ENCODE measurements at places on chromosomes 5 and 9.
A peak's percentile ranks its signal among the peaks of the same experiment; 100 is the strongest.

GRCh38 chr5:149679876-149680809 is 50.0 kb upstream of the PPARGC1B start:
- no peak for DNase-seq

DNA sequence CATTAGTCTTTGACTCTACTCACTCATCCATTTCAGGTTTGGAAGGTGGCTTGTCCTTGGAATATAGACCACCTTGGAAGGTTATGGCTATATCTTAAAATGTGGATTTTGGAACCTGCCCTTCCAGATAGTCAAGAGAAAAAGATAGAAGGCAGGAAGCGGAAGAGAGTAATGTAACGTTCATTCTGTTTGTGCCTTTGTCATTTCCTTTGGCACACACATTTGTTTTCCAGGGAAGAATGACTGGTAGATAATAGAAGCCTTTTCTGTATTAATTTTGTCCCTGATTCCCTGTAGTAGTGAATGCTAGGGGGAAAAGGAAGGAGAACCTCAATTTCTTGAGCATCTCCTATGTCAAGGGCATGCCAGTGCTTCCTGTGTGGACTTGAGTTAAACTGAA is 54.7 kb downstream of the PPIC start:
- DNase-seq: no peak

DNA sequence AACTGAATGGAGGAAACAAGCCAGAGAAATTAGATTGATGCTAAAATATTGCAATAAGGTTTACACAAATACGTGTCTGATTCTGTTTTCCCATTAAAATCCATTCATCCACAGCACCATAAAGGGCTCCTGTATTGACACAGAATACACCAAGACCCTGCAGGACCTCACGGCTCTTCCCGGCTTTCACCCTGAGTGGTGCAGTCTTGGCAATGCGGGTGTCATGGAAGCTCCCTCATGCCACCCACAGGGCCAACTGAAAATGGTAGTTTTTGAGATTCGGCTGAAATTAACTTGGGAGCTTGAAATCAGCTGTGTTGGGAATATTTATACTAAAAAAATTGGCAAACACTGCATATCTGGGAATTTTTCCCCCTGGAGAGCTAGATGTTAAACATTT is 17.3 kb upstream of the EXOC3 start:
- peak; percentile 45 for DNase-seq

DNA sequence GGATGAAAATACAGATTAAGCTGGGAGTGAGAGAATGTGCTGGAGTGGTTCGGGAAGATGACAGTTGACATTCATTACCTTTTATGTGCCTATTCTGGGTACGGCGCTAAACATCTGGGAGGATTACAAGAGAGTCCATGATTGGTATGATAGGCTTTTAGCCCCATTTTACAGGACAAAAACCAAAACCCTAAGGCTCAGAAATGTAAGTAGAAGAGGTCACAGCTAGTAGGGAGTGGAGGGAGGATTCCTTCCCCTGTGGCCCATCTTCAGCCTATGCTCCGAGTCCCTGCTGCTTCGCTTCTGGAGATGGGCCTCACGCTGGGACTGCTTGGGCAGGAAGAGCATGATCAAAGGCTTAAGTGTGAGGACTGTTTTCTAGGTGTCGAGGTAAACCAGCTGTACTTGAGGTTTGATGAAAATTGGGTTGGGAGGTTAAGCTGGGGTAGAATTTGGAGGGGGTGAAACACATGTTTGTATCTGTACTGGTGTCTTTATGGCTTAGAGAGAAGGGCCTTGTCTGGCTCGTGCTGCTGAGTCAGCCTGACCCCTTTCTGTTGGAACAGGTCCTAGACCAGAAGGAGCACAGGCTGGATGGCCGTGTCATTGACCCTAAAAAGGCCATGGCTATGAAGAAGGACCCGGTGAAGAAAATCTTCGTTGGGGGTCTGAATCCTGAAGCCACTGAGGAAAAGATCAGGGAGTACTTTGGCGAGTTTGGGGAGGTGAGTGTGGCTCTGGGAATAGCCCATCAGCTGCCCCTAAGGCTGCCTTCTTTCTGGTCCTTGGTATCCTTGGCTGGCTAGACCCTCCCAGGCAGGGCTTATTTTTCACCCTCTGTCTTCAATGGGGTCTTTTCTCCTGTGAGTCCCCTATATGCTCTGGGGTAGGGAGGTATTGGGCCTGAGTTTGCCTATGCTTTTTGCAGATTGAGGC is 2.1 kb downstream of the HNRNPAB start:
- DNase-seq: no peak

DNA sequence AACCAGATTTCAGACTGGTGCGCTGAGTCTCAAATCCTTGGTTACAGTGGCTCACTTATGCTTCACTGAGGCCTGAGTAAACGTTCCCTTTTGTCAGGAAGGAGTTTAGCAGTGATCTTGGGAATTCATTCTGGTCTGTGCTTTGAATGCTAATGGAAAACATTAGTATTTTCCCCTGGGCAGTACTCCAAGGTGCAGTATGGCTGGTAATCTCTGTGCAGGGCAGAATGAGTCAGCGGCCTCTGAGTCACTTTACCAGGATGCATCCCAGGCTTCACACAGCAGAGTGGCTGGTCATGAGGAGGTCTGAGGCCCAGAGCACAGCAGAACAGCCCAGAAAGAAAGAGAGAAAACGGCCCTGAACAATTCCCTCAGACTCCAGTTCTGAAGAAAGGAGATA is 54.0 kb downstream of the PCA3 start:
- DNase-seq: peak; percentile 98

DNA sequence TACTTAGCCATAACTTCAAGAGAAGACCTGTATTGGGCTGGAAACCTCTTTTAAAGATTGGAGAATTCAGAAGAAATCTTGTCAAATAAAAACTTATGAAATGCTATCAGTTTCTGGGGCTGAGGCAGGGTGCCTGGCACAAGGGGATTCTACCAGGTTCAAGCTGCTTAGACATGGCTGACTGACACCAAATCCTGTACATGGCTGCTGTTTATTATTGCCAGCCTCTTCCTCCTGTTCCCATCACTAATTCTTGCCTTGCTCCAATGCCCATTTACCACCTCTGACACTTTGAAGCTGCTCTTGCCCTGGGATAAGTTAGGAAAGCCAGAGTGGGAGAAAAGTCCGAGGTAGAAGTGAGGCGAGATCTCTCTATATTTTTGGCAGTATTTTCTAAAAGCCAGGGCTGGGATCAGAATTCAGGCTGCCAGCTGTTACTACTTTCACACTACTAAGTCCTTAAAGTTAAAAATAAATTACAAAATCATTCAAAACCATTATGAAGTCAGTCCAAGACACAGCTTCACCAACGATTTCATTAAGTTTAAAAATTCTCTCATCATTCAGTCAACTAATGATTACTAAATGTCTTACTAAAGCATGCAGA is 66.3 kb upstream of the TNFAIP8 start:
- no peak for DNase-seq

GRCh38 chr9:26870292-26870691 is 22.3 kb downstream of the CAAP1 start:
- DNase-seq: peak; percentile 19

- peak; percentile 28 for DNase-seq
Measured at GRCh38 chr5:111854186-111854585, 97.2 kb upstream of the NREP start.

DNA sequence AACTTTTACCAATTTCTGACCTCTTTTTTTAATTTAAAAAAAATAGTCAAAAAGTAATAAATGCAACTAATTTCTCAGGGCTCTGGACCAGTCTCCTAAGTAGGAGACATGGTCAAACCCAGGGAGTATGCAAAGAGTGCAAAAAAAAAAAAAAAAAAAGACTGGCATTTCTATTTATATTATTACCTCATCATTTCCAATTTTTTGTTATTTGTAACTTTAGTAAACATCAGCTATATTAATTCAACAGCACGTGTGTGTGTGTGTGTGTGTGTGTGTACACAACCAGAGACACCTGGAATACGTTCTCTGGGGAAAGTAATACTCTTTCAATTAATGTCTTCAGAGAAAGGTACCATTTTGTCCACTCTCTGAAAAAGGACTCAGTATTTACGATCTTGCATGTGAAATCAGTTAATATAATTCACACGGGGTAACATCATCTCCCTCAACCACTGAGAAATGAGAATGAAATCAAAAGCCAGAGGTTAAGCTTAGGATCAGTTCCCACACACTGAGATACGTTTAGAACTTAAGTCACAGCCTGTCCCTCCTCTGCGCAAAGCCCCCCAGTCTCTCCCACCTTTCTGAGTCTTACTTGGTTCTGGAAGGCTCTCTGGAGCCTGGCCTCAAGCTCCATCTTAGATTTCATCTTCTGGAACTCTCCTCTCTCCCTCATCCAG is 21.9 kb downstream of the ZNF608 start:
- DNase-seq: no peak
